Stimulated activated CD8-positive, alpha-beta memory T cell treated with anti-CD3 and anti-CD28 coated beads, Interleukin-7, amount 100 ng/mL, for 1 hour (primary cell): ENCODE measurements at places on chromosomes 5 and 9.

DNA sequence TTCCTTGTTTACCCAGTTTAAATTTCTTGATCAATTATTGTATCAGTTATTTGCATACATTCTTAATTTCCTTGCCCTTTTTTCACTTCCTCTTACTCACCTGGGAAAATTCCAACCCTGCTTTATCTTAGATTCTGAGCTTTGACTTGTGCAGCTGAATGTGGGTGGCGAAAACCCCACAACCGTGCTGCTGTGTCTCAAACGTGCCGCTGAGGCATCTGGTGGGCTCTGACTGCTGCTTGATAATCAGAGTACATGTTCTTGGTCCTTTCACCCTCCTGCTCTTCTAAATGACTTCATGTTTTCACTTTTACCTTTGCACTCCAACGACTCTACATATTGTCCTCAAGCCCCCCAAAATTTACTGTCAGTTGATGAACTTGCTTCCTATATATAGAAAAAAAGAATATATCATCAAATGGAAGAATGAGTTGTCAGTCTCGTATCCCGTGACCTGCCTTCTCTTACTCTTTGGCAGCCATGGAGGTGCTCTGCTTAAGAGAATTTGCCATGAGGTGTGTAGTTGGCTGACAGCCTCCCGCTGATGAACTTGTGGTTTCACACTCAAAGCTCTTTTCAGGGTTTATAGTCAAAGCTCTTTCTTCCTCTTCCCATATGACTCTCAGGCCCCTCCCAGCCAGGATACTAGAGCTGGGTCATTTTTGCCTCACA is 14.0 kb upstream of the JAK2 start:
- DNase-seq, result no peak

DNA sequence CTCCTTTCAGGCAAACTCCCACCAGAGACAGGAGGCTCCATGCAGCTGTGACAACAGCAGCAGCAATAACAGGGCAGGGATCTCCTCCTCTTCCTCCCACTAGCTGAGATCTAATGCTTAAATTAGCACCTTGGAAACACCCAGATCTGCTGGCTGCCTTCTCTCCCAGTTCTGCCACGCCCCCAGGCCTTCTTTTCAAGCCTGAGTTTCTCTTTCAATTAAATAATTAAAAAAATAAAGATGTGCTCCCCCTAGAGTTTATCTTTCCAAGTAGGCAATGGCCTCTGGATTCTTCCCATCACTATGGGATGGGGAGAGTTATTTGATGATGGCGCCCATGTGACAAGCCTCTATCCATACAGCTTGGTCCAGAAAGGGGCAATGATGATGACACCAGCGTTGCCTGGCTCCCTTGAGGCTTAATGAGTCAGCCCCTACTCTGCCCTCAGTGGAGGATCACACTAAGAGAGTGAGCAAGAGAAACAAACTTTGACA is 3.8 kb downstream of the FAM219A start:
- no peak for DNase-seq

DNA sequence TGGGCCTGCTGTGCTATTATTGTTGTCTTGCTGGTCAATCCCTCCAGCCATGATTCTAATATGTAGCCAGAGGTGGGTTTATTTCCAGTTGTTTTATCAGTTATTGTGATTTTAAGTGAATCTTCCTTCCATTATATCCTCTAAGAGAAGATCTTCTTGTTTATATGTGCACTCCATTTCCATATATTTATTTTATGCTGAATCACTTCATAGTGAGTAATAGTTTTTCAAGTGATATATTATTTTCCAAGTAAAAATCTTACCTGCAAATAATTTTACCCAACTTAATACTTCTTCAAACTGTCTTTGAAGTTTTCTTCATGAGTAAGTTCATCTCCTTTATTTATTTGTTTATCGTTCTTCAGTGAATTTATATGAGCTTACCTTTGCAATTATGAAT is 13.5 kb upstream of the GPR150 start:
- DNase-seq, result no peak

DNA sequence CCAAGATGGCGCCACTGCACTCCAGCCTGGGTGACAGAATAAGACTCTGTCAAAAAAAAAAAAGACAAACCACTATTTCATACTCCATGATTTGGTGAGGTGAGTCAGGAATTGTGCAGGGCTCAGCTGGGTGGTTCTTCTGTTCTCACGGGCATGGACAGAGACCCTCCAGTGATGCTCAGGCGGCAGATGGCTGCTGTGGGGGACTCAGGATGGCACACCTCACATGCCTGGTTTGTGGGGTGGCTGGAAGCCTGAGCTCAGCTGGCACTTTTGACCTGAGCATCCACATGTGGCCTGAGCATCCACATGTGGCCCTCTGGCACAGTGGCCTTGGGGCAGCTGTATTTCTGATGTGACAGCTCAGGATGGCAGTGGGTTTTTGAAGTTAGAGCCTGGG is 217.2 kb downstream of the IRX2 start:
- DNase-seq, result no peak

- DNase-seq, result no peak
Measured at GRCh38 chr9:90919883-90920282, 118.3 kb downstream of the SYK start.

- DNase-seq, result no peak
Measured at GRCh38 chr9:15512889-15513288, 2.1 kb upstream of the PSIP1 start.

- no peak for DNase-seq
Measured at GRCh38 chr5:109844695-109845094, 155.0 kb downstream of the MAN2A1 start.
